MV-4-11 (cell line): ENCODE measurements at places on chromosomes 3 and 15.

DNA sequence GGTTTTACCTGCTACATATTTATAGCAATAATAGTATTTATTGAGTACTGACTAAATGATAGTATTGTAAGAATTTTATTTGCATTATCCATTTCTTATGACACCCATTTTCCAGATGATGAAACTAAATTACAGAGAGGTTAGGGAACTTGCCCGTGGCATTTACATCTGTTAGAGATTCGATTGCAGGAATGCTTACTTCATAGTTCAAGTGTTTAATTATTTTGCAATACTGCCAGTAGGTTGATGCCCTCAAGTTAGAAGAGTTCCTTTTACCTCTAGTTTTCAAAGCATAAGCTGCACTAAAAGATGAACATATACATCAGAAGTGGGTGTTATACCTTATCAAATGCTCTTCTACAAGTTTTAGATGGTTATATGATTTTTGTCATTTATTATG, 362.8 kb upstream of the RGMA start:
- DNase-seq, result no peak

DNA sequence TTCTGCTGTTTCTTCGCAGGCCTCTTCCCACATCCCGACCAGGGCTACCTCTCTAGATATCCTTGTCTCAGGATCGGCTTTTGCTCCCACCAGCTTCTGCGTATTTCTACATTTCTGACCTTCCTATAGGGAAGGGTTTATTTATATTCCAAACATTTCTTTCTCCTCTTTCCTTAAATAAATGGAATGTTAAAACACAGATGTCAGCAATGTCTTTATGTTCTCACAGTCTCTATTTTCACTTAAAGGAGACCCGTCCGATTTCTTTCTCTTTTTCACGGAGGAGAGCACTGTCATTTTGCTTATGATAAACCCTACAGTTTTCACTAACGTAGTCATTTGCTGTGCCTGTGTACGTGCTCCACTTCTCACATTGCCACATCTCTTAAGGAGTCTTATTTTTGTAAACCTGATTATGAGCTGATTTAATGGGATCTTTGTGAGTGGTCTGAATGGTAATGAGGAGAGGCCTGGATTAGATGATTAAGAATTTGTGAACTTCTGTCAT, 630 bp downstream of the KIF15 start:
- DNase-seq, result peak; percentile 22

GRCh38 chr3:38460377-38461270, 6.9 kb downstream of the ACVR2B start:
- no peak for DNase-seq

- DNase-seq, result no peak
These were observed 50.0 kb upstream of the SLCO2A1 start for GRCh38 chr3:134079761-134080160.

- DNase-seq, result no peak
These were observed 182.0 kb upstream of the BHLHE40 start for GRCh38 chr3:4797201-4797705.

- DNase-seq, result peak; percentile 18
These were observed 9.5 kb downstream of the COPS2 start for GRCh38 chr15:49145651-49146609.

GRCh38 chr15:81254277-81254915, 57.7 kb downstream of the IL16 start:
- no peak for DNase-seq

- DNase-seq, result peak; percentile 49
These were observed 23.1 kb upstream of the MBNL1 start for GRCh38 chr3:152245498-152246170.

- no peak for DNase-seq
These were observed 418.9 kb upstream of the NAALADL2 start for GRCh38 chr3:174440253-174440701.

DNA sequence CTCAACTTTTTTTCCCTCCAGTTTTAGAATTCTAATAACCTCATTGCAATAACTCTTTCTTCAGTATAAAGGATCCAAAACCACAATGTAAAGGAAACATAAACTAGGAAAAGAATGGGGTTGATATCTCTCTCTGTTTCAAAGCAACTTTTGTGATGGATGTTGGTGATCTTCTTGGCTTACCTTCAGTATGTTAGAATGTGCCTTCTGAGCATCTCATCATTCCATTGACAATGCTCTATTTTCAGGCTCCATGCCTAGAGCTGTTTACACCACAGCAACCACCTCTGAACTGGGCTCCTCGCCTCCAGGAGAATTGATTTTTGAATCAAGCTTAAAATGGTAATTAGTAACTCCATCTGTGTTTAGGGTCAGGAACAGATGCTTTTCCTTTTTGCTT, 6.6 kb downstream of the NLGN1 start:
- no peak for DNase-seq

GRCh38 chr3:123226549-123226948, 24.8 kb downstream of the SEC22A start:
- DNase-seq, result no peak

- DNase-seq, result no peak
These were observed 36.8 kb upstream of the KLHL25 start for GRCh38 chr15:85831415-85832113.

DNA sequence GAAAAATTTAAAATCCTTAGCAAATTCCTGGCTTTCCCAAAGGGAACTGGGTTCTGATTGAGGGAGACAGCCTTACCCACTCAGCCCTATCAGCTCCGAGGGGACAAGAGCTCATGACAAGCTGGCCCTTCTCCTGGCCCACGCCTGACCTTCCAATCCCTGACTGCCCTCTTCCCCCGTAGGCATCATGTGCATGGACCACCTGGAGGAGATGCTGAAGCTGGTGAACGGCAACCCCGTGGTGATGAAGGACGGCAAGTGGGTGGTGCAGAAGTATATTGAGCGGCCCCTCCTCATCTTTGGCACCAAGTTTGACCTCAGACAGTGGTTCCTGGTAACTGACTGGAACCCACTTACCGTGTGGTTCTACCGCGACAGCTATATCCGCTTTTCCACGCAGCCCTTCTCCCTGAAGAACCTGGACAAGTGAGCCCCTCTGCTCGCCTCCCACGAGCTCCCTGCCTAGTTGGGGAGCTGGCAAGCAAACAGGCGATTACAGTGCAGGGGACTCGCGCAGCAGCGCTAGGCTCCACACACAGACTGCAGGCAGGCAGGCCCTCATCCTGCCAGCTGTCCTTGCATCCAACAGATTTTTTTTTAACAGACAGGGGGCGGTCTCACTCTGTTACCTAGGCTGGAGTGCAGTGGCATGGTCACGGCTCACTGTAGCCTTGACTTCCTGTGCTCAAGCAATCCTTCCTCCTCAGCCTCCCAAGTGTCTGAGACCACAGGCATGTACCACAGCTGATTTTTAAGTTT, 16.8 kb downstream of the RPUSD3 start:
- peak; percentile 61 for DNase-seq

GRCh38 chr15:56440214-56440770, 24.6 kb downstream of the MNS1 start:
- no peak for DNase-seq

DNA sequence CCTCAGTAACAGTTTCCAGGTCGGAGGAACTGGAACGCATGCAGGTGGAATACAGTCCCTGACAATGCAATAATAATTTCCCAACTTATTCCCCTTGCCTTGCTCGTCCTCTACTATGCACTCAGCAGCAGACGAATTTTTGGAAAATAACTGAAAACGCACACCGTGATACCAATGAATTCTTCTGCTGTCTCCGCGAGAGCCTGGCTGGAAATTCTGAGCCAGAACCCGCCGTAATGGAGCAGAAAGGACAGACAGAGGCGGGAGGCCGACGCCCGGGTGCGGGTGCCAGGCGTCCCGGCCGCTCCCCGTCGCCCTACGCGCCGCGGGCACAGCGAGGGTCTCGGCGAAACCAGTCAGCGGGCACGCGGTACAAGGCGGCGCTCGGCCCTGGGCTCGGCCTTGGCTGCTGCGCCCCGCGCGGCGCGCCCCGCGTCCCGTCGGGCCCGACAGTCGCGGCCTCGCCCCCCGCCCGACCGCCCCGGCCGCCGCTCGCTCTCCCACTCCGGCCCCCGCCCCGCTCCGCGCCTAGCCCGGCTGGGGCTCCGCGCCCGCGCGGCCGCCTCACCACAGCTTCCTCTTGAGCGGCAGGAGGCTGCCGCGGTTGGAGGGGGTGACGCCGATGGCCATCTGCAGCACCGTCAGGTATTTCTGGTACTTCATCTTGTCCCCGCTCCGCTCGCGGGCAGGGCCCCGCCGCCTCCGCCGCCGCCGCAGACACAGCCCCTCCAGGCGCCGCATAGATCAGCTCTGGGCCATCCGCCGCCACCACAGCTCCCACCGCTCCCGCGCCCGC, 114.5 kb upstream of the GOLGA8J start:
- no peak for DNase-seq

DNA sequence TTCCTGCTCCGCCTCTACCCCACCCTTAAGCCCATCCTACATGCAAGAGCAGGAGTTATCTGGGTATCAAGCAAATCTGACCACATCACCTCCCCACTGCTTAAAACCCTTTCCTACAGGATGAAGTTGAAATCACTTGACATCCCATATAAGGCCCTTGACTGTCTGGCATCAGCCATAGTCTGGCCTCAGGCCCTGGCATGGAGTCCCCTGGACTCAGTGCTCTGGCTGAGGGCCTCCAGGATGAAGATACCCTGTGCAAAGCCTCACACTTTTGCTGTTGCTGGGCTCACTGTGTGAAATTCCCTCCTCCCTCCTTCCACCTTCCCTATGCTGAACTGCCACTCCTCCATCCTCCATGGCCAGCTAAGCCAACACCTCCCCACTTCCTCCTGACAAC, 65.2 kb upstream of the GLCE start:
- no peak for DNase-seq

- no peak for DNase-seq
These were observed 76.6 kb downstream of the CPN2 start for GRCh38 chr3:194274424-194275085.

DNA sequence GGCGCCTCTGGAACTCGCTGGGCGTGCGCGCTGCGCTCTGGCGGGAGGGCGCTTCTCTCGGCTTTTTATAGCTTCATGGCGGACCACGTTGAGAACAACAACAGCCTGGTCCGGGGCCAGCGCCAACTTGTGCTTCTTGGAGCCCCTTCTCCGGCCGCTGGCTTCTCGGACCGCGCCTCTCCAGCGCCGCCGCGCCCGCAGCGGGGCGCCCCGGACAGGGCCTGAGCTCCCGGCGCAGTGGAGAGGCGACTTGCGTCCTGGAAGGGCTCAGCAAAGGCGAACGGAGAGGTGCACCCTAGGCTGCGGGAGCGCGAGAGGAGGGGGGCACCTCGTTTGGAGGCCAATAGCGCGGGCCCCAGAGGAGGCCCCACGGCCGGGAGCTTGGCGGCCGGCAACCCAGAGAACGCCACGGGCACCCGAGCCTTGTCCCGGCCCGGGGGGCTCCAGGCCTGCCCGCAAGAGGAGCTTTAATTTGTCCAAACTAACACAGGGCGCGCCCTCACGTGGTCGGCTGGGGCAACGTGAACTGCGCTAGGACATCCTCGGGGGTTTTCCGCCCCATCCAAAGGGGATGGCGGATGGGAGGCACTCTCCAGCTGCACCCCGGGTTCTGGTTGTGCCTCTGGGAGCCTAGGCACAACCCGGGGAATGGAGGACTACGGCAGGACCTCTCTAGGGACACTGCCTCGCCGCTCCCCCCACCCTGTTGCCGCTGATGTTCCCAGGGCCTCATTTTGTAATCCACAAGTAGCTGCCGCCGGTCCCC, 37.8 kb downstream of the HMCES start:
- DNase-seq, result peak; percentile 64

DNA sequence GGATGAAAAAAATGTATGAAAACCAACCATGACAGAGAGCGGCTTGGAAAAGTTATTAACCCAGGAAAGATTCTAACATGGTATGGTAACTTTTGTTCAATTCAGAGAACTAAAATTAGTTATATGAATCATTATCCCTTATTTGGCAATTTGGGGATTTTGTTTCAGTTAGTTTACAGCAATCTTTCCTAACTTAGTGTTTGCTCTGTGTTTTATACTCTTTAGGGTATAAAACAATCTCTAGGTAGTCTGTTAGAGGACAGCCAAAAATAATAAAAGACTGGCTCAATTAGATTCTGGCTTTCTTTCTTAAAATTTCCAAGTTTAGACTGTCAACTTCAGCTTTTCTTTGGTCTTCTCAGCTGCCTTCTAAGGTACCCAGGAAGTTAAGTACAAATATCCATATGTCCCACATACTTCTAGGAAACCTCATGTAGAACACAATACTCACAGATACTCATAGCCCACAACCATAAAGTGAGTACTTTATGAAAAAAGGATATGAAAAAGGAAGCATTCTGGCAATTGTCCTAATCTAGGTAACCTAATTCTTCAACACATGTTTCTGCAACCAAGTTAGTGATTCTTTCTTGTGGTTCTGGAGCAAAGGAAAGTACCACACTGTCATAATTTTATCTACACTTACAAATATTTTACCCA, 849.3 kb downstream of the ROBO1 start:
- no peak for DNase-seq

DNA sequence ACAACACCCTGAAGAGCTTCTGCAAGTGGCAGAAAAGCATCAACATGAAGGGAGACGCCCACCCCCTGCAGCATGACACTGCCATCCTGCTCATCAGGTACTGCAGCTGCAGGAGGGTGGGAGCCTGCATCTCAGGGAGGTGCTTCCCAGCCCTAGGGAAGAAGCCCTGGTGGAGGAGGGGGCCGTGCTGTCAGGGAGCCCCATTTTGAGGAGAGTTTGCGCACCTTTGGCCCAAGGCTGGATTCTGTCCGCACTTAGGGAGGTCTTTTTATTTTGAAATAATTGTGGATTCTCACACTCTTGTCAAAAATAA, 42.1 kb downstream of the SAXO2 start:
- no peak for DNase-seq

GRCh38 chr3:17033516-17034168, 148.9 kb downstream of the PLCL2 start:
- peak; percentile 29 for DNase-seq

GRCh38 chr15:81575436-81576123, 201.6 kb upstream of the TMC3 start:
- DNase-seq, result no peak

GRCh38 chr3:81483046-81483445, 278.4 kb downstream of the GBE1 start:
- DNase-seq, result no peak

GRCh38 chr15:62760538-62760937, 282.0 kb upstream of the TPM1 start:
- DNase-seq, result no peak

DNA sequence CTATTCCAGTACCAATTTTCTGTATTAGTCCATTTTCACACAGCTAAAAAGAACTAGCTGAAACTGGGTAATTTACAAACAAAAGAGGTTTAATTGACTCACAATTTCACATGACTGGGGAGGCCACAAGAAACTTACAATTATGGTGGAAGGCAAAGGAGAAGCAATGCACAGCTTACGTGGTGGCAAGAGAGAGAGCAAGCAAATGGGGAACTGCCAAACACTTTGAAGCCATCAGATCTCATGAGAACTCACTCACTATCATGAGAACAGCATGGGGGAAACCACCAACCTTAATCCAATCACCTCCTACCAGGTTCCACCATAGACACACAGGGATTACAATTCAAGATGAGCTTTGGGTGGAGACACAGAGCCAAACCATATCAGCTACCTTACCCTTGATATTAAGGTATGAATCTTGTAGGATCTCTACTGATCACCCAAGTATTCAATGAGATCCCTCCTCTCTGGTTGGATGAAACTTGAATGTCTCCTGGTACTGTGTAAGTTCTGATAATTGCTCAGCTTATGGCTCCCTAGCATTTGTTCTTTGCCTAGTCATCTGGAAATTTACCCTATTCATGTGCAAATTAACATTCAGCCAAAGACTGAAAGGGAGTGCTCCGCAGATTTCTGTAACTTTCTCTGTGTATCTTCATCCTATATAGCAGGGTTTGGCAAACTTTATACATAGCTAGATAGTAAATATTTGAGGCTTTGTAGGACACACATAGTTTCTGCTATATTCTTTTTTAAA, 38.9 kb downstream of the MYL3 start:
- no peak for DNase-seq

GRCh38 chr3:124832782-124833709, 54.1 kb downstream of the ITGB5 start:
- DNase-seq, result no peak
